Left renal pelvis (tissue), 4 donors: ENCODE measurements at places on chromosomes 6 and 20. TPM values are rescaled to one million over a fixed set of nuclear protein-coding genes. Genes with fewer than 3 reads are reported as not detected.

The BTN2A1 gene
- polyA plus RNA-seq = 28.5 TPM

GRCh38 chr6:126698732-126699240 lies 358.9 kb downstream of the CENPW start:
- no peak for DNase-seq

DNA sequence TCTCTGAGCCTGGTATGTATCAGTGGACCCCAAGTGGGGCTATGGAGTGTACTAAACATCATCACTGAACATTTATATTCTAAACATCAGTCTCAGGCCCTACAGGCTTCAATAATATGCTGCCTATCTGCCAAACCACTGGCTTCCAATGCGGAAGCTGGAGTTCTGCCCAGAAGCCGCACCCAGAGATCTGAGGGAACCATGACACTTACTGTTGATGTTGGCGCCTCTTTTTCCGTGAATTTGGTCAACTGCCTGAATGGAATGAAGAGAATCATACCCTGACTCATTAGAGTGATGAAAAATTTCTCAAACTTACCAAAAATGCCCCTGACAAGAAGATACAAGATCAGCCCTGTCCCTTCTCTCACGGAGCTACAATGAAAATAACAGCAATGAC lies 66.2 kb downstream of the SLC22A23 start:
- no peak for DNase-seq

DNA sequence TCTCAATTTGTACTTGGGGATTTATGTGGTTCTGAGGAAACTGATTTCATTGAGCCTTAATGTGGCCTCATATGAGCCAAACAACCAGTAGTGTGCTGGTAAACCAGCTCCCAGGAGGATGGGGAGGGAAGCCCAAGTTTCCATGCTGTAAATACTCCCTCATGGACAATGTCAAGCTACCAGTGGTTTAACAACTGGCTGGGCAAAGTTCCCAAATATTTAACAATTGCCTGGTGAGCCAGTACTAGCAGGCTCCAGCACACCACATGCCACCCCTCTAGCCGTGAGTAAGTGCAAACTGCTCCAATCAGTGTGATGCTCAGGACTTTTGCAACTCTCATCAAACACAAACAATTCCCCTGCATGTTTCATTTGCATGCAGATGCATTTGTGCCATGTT lies 19.2 kb upstream of the CDKN1A start:
- DNase-seq = no peak

DNA sequence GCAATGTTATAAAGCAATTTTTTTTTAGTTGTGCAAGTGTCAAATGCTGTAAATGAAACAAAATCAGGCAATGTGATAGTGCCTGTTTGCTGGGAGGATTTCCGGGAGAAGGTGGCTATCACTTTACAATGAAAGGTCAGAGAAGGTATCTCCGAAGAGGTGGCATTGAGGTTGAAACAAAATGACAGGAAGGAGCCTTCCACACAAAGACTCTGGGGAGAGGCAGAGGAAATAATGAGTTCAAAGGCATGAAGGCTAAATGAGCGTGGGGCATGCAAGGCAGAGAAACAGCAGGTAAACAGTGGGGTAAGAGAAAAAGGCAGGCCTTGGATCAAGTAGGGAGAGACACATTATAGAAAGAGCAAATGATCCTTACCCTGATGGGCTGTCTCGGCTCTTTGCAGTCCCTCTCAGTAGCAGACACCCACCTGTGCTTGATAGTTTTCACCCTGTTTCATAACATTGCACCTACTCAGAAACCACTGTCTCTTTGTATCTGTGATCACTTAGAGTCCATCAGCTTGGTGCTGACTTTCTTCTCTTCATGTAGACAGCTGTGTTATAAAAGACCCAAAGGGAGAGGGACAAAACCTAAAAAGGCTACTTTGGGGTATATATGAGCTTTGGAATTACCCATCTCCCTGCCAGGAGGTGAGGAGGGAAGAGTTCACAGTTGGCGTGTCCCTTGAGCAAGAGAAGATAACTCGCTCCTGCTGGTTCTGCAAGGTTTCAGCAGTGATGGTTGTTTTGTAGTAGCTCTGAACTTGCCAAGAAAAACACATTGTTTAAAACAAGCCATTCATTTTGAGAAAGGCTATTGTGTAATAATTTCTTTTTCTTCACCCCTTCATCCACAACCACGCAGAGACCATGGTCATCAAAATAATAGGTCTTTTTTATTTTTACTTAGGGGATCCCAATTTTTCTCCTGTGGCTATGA lies 22.3 kb downstream of the NRN1 start:
- no peak for DNase-seq

DNA sequence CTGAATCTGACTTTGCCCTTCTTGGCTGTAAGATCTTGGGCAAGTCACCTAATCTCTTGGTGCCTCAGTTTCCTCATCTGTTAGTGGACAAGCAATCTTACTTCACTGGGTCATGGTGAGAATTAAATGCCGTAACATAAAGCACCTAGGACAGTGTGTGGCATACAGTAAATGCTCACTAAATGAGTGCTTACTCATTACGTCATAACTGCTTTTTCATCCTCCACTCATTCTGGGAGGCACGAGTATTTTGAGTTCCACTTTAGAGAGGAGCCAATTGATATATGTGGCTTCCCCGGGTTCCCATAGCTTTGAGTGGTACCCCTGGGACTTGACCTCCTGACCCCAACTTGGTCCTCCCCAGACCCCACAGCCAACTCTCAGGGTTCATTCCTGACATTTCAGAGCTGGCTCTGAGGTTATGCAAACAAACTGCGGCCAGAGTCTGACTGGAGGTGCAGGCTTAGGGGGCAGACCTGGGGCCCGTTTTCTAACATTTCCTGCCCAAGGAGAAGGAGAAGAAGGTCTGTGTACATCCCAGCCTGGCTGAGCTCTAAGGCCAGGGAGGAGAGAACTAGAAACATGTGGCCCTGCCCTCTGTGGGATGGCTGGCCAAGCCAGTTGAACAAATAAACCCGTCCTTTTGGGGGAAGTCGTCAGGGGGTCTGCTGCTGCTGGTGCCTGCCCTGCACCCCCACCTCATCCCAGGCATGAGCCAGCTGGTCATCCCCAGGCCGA lies 5.8 kb downstream of the ANGPT4 start:
- DNase-seq = no peak

DNA sequence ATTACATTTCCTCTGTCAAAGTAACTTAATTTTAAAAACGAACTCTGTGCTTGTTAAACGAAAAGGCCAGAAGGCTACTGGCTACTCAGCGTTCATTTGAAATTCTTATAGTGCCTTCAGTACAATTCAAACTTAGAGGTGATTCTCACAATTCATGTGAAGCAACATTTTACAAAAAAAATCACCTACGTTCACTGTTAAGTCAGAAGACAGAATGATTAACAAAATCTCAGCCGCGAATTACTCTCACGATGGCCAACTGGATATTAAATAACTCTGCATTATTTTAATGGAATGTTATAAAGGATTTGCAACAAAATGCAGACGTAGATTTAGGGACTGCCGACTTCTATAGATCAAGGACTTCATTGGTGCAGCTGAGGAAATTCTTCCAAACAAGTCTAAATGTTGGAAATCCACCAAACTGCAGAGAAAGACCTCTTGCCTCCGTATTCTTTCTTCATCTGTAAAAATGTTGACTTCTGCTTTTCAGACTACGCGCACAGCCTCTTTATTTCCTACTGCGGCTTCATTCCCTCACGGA lies 1.6 kb upstream of the QKI start:
- no peak for DNase-seq

DNA sequence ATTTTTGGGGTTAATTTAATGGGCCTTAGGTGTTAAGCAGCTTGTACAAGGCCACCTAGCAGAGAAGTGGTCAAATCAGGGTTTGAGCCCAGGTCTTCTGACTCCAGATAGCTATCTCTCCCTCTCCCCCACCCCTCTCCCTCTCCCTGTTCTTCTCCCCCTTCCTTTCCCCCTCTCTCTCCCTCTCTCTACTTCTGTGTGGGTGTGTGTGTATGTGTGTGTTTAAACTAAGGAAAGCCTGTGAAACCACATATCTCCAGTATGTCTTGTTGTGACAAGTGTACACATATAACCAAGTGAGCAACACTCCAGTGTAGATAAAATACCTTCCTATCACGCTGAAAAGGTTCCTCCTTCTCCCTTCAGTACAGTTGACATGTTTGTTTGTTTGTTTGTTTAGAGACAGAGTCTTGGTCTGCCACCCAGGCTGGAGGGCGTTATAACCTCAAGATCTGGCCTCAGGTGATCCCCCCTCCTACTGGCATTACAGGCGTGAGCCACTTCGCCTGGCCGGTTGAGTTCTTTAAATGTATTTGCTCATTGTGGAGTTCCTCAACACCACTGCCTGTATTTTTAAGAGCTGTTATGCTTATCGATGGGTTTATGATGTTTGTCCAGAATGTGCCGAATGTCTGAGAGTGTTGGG lies 140.4 kb downstream of the JARID2 start:
- DNase-seq = no peak

DNA sequence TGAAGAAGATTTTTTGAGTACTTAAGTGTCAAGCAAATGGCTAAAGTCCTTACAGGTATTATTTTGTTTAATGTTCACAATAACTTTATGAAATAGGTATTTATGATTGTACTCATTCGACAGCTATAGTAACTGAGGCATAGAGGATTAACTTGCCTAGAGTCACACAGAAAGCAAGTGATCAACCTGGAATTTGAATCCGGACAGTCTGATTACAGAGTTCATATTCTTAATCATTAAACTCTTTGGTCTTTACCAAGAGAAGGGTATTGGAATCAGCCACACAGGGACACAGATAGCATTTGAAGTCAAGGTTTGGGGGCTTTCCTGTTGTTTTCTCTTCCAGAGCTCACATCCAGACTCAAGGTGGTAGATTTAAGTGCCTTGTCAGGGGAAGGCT lies 69.7 kb downstream of the ISM1 start:
- DNase-seq = no peak

DNA sequence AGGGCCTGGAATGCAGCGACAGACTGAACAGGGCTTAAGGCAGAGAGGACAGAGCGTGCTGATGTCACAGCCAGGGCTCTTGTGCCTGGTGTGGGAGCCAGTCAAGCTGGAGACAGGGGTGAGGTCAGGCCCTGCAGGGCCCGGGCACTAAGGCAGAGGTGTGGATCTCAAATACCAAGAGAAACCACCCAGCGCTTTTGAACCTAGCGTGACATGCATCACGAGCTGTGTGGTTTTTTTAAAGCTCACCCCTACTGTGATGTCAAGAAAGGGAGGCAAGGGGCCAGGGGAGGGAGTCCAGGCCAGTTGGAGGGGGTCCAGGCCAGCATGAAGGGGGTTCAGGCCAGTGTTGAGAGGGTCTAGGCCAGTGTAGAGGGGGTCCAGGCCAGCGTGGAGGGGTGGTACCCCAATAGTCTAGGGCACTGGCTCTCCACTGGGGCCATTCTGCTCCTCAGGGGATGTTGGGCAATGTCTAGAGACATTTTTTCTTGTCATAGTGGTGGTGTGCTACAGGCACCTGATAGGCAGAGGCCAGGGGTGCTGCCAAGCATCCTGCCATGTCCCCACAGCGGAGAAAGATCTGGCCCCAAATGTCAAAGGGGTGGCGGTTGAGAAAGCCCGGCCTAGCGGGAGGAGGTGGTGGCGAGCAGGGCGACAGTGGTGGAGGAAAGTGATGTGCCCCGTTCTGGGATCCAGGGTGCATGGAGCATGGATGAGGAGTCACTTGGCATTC lies 42.6 kb downstream of the RBM38 start:
- DNase-seq = no peak

- DNase-seq = no peak
Measured at GRCh38 chr20:1357921-1358671, 29.2 kb upstream of the SDCBP2 start.

DNA sequence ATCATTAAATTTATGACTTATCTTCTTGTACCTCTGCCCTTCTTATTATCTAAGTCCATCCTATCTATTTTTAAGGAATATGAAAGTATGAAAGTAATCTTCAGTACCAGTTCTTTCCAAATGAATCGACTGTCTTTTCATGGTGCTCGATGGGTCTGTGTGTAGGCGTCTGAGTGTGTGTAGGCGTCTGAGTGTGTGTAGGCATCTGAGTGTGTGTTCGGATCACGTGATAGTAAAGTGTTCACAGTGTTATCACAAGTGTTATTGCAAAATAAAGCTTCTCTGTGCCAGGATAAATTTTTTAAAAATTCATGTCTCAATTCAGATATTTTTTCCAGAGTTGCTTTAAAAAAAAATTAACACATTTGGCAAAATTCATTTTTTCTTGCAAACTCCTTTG lies 58.3 kb downstream of the BMP6 start:
- DNase-seq = no peak

The GMPR gene
- polyA plus RNA-seq = 13.2 TPM

The GSTA5 gene
- polyA plus RNA-seq = not detected

DNA sequence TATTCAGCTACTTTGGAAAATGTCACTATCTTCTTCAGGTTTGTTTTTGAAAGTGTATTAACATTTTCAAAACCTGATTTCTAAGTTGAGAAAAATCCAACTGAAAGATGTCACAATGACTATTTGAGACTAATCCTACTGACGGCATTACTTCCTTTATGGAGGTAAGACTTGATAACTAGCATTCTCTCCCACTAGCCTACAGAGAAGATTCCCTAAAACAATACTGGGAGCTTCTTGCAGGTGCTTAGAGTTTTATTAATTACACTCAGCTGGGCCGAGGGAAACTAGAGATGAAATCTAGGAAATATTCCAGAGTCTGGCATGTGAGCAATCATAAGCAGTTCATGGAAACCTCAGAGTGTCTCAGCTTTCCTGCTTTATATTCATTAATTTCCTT lies 114.0 kb downstream of the LCA5 start:
- no peak for DNase-seq

GRCh38 chr6:138805016-138805765 lies 9.3 kb downstream of the ECT2L start:
- DNase-seq = no peak

DNA sequence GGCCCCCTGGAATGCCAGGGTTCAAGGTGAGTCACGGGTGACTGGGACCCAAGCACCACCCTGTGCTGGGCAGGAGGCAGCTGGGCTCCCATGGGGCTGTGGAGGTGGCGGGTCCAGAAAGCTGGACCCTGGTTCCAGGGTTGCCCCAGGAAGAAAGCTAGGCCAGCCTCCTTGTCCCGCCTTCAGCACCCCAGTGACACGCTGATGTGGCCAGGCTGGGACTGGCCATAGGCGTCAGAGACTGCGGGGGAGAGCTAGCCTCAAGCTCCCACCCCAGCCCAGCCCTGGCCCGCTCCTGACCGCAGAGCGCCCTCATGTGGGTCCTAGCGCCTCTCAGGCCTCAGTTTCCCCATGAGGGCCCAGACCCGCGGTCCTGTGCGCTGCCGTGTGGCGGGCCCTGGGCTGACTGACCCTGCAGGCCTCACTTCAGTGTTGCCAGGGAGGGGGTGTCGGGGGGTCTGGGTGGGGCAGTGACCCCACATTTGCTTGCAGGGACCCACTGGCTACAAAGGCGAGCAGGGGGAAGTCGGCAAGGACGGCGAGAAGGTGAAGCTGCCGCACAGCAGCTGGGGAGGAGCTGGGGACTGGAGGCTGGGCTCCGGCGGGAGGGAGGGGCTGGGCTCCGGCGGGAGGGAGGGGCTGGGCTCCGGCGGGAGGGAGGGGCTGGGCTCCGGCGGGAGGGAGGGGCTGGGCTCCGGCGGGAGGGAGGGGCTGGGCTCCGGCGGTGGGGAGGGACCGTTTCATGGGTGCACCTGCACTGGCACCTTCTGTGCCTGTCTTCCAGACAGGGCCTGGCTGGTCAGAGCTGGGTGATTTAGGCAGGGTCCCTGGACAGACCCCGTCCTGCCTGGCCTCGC lies 7.9 kb downstream of the COL9A3 start:
- no peak for DNase-seq
